Cardiac fibroblast (primary cell): ENCODE measurements at places on chromosomes 13 and 19.

DNA sequence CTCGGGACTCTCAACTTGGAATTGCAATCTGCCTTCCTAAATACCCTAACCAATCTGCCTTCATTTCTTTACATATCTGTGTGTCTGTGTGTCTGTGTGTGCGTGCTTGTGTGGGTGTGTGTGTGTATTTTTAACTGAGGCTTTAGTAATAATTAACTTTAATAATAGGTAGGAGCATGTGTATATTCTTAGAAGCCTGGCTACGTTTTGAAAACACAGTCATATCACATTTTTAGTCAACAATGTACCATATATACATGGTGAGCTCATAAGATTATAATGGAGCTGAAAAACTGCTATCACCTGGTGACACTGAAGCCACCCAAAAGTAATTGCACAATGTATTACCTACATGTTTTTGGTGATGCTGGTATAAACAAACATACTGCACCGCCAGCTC lies 65.4 kb upstream of the ATXN8OS start:
- DNase-seq: no peak

DNA sequence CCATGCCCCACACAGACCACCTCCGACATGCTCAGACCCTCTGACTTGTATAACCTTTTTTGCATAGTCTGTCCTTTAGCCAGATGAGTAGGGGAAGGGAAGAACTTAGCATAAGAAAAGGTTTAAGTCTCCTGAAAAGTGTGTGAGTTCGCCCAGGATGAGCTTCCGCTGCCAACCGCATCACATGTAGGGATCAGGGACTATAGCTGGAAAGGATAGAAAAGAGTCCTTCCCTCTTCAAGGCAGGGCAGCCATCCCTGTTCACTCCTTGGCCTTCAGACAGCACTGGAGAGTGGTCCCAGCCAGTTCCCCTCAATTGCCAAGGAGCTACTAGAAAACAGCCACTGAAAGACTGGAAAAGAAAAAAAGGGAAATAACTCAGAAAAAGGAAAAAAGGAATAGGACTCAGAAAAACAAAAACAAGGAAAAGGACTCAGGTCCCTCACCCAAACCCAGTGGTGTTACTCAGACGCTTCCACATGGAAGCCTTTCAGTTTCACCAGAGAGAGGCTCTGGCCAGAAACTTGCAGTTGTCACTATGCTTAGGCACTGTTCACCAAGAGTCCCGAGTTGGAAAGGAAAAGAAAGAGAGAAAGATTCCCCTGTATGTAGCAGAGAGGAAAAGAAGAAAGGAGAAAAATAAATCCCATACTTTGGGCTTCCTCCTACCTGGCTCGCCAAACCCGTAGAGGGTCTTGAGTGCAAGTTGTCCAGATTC lies 5.6 kb upstream of the TM9SF2 start:
- no peak for DNase-seq

GRCh38 chr19:1116726-1117581 lies 13.2 kb downstream of the GPX4 start:
- no peak for DNase-seq

DNA sequence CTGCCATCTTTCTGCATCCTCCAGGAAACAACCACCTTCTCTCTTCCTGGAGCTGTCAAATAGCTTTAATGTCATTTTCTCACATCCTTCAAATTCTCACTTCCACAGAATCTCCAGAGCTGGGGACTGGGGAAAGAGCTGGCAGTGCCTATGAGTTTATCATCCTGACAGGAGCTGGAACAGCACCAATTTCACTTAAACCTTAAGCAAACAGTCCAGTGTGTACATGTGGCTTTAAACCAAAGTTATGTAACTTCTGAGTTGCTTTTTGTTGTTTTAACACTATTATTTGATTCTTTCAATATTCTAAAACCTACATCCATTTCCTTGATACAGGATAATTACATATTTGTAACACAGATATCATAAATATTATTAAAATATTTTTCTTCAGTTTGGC lies 331.5 kb upstream of the ARGLU1 start:
- no peak for DNase-seq

DNA sequence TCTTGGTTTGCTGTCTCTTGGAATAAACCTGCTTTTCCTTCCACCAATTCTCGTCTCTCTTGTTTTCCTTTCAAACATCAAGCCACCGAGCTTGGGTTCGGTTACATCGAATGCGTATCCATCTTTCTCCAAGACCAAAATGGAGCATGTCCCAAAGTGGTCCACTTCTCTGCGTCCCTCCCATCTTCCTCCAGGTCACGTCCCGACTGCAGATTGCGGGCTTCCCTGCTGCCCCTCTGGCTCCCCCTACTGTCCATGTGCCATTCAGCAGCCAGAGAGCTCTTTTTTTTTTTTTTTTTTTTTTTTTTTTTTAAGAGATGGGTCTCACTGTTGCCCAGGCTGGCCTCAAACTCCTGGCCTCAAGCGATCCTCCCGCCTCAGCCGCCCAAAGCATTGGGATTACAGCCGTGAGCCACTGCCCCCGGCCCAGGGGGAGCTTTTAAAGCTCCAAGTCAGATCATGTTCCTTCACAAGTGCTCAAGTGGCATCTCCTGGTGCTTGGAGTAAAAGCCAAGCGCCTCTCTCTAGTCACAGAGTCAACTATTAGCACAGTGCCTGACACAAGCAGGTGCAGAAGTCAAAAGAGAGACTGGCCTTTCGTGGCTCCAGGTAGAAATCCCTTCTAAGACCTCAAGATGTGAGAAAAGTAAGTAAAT lies 10.0 kb downstream of the COL5A3 start:
- peak; percentile 77 for DNase-seq

DNA sequence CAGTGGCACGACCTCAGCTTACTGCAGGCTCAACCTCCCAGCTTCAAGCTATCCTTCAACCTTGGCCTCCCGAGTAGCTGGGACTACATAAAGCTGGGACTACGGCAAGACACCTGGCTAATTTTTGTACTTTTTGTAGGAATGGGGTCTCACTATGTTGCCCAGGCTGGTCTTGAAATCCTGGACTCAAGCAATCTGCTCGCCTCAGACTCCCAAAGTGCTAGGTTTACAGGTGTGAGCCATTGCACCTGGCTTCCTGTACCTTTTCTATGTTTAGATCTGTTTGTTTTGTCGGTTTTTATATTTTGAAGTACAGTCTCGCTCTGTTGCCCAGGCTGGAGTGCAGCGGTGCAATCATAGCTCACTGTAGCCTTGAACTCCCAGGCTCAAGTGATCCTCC lies 17.5 kb upstream of the TICAM1 start:
- no peak for DNase-seq

DNA sequence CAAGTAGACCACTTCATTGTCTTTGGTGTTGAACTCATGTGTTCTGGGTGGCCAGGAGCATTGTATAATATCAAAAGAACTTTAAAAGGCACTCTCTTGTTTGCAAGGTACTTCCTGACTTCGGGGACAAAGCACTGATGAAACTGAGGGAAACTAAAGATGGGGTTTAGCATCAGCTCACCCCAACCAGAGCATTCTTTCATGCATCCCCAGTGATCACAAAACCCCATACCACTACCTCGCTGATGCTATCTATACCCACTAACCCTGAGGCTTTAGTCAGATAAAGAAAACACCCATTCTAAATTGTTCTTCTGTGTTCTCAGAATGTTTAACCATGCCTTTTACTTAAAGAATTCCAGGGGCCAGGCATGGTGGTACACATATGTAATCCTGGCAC lies 94.5 kb upstream of the DOCK9 start:
- no peak for DNase-seq

DNA sequence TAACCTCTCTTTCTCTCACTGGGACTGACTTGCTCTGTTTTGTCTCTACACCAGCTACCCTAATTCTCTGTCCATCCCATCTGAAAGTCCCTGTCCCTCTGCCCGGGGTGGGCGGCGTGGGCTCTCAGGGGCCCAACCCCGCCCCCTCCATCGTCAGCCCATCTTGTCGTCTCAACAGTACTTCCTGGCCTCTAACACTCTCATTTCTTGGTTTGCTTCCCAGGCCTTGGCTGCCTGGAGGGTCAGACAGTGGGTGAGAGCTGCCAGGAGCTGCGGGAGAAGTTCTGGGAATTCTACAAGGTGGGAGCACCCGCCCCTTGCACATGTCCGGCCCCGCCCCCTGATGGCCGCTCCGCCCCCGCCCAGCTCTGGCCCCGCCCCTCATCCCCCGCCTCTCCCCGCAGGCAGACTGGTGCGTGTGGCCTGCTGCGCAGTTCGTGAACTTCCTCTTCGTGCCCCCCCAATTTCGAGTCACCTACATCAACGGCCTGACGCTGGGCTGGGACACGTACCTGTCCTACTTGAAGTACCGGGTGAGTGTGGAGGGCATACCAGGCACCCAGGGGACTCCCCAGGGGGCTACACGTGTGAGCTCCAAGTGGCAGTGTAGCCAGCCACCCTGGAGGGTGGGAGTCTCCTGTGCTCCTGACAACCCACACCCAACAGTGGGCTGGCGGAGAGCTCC lies 1.7 kb downstream of the MPV17L2 start:
- no peak for DNase-seq

DNA sequence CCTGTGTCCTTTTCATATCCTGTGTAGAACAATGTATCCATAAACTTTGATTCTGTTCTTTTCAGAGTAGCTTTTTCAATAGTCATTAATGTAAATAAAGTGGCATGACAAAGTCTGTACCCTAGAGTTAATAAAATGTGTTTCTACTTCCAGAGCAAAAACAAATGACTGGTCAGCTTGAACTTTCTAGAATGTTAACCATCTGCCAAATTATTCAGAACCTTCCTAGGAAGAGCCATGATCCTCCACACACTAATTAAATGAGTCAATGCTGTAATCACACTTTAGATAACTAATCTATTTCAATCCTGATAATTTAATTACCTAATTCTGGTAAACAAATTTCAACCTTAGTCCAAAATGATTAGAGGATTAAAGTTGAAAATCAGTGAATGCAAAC lies 73.2 kb downstream of the DIAPH3 start:
- DNase-seq: peak; percentile 57

- peak; percentile 52 for DNase-seq
Observed at GRCh38 chr19:5880604-5881078, 10.3 kb upstream of the FUT5 start.

GRCh38 chr13:45691251-45691650 lies 10.9 kb upstream of the CBY2 start:
- no peak for DNase-seq

DNA sequence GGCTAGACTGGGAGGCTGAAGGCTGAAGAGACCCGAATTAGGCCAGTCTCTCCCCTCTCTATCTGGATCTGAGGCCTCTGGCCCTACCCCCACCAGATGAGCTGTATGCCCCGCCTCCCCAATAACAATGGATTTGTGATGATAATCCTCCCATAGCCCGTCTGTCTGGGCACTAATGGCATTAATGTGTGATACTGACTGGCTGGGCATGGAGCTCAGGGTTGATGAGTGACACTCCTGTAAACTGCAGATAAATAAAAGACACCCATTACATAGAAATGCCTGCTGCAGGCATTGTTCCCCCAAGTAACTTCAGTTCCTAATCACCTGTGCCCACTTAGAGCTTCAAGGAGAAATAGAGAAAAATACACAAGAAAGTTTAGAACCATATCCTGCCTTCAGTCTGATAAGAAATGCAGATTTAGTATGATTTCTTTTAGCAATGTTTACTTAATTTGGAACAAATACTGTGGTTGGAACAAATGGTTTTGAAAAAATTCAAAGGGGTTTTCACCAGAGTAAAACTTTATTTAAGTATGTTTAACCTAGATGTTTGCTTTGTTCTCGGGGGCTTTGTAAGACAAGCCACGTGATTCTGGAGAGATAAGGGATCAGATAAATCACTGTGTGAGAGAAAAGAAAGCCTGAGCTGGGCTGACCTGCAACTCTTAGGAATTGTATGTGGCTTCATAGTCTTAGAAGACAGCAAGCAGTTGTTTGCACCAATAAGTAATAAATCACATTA lies 60.3 kb downstream of the TNFRSF19 start:
- DNase-seq: no peak

DNA sequence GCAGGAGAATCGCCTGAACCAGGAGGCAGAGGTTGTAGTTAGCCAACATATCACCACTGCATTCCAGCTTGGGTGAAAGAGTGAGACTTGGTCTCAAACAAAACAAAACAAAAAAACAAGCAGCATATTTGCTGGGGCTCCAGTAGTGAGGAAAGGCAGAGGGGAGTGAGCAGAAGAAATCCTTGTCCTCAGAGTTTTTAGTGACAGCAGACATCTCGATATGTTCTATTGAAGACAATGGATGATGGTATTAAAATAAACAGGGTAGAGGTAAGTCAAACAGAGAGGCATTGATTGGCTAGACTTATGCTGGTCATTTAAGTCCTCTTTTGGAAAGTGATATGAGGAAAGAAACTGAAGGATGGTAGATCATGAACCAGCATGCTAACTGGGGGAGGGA lies 19.0 kb downstream of the NLRP7 start:
- DNase-seq: no peak

GRCh38 chr19:10295305-10295846 lies 5.6 kb downstream of the ICAM5 start:
- DNase-seq: peak; percentile 42

GRCh38 chr19:4449022-4449638 lies 8.5 kb downstream of the UBXN6 start:
- DNase-seq: no peak

- DNase-seq: no peak
Observed at GRCh38 chr13:55566779-55567178, 1573.9 kb upstream of the PRR20A start.

DNA sequence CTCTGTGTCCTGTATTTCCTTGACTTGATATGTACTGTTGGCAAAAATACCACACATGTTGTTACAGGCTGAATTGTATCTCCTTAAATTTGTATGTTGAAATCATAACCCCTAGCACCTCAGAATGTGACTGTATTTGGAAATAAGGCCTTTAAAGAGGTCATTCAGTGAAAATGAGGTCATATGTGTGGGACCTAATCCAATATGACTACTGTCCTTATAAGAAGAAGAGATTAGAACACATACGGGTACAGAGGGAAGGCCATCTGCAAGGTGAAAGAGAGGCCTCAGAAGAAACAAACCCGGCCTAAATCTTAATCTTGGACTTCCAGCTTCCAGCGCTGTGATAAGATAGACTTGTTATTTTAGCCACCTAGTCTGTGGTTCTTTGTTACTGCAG lies 202.5 kb downstream of the NUFIP1 start:
- peak; percentile 41 for DNase-seq

DNA sequence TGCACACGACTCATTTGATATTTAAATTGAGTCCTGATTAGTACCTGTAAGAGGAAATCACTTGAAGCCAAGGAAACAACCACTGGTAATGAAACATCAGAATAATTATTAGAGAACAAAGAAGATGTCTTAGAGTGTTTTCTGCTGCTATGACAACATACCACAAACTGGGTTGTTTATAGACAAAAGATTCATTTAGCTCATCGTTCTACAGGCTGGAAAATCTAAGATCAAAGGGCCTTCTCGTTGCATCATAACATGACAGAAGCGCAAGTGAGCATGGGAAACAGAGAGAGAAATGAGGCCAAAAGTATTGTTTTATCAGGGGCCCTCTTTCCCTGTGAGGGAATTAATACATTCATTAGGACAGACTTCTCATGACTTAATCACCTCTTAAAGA lies 1024.0 kb upstream of the PCDH9 start:
- no peak for DNase-seq

DNA sequence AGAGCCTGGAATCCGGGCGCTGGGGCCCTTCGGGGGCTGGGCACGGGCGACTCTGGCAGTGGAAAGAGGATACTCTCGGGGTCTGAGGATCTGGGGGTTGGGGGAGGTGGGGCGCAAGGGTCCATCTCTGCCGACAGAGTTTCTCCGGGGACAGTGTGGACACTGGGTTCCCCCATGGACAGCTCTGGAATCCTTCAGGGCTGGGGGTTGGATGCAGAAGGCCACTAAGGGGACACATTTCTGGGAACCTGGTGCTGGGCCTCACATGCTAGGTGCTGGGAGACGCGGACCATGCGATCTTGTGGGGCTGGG lies 2.3 kb downstream of the TGFBR3L start:
- no peak for DNase-seq

GRCh38 chr19:2532252-2533071 lies 56.5 kb downstream of the GADD45B start:
- DNase-seq: peak; percentile 96
